Stimulated activated CD4-positive, alpha-beta T cell treated with anti-CD3 and anti-CD28 coated beads, Interleukin-12 subunit alpha, Interleukin-12 subunit beta, amount 100 ng/mL, for 24 hours (primary cell): ENCODE measurements at places on chromosomes 7 and 10.

DNA sequence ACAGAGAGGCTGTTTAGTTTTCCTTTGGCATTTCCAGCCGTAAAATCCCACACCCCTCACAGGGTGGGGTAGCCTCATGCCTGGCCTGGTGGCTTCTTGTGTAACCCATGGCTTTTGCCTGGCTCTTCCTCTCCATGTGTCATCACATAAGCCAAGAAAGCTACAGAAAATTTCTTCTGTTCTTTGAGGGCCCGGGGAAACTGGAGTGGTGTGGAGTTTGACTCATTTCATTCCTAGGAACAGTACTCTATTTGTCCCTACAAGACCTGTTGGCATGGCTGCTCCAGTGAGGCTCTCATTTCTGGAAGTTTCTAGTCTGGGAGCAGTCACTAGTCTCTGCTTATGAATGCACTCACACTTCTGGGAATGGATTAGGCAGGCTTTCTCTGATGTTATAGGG is 523.9 kb downstream of the SUGCT start:
- DNase-seq: no peak

GRCh38 chr10:23439452-23439960 is 631 bp downstream of the OTUD1 start:
- peak; percentile 28 for DNase-seq

DNA sequence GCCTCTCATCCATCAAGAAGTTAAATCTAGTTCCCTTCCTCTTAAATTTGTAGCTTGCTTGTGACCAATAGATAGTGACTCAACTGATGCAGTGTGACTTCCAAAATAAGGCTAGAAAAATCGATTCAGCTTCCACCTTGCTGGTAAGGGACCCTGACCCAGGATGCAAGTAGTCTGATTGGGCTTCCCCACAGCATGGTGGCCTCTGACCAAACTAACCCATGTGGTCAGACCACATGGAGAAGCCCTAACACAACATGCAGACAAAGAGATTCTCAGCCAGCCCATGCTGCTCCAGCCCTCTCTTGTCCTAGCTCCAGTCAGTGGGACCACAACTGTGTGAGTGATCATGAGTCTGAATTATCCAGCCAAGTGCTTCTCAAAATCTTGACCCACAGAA is 710.8 kb downstream of the MAGI2 start:
- no peak for DNase-seq

GRCh38 chr7:72217151-72217550 is 195.0 kb downstream of the CALN1 start:
- no peak for DNase-seq

- no peak for DNase-seq
Measured at GRCh38 chr7:126483972-126484371, 768.8 kb downstream of the GRM8 start.

DNA sequence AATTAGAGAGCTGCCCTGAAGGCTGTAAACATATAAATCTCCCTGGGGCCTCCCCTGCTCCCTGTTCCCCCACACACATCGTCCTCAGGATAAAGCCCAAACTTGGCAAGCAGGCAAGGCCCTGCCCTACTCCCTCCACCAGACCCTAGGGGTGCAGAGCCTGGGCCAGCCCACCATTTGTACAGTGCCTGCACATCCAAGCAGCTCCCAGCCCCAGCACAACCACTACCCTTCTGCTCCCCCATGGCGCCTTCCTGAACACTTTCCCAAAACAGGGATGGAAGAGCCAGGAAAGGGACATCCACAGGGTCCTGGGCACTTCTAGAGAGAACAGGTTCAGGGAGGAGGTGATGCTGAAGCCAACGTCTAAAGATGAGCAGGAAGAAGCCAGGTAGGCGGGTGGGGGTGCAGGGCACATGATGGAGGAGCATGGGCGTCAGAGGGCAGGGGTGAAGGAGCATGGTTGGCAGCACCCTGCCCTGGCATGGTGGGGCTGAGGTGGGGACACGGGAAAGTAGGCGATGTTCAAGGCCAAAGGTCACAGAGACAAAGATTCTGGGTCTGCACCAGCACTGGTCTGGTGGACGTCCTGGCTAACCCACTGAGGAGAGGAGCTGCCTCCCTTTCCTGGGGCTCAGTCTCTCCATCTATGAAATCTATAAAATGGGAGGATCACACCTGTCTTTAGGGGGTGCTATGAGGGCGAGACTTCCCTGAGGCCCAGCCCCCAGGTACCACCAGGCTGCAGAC is 140.6 kb downstream of the ARHGAP22 start:
- no peak for DNase-seq

- no peak for DNase-seq
Measured at GRCh38 chr7:98760201-98760651, 109.6 kb downstream of the TMEM130 start.

- no peak for DNase-seq
Measured at GRCh38 chr7:1946025-1946772, 276.1 kb downstream of the ELFN1 start.

DNA sequence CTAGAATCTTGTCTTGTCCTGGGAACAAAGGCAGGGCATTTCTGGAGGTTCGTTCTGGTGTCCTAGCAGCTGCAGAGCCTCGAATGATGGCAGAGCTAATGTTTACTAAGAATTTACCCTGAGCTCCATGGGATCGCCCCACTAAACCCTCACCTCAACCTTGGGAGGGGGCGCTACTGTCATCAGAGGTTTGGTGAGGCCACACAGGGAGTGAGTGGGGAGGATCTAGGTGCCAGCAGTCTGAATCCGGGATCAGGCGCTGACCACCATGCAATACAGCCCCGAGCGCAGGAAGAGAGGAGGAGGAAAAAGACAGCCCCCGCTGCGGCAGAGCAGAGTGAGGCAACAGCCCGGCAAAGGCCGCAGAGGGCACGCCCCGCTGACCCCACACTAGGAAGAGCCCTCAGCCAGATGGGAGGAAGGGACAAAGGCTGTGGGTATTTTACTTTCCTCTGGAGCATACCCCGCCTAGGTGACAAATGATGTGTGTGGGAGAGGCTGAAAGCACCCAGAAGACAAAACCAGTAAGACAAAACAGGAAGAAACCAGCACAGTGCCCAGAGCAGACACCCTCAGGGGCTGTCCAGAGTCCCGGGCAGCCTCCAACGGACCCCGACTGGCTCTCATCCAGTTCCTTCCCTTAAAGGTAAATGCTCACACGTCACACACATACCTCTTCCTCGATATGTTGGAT is 103.5 kb downstream of the FAM53B start:
- DNase-seq: no peak

DNA sequence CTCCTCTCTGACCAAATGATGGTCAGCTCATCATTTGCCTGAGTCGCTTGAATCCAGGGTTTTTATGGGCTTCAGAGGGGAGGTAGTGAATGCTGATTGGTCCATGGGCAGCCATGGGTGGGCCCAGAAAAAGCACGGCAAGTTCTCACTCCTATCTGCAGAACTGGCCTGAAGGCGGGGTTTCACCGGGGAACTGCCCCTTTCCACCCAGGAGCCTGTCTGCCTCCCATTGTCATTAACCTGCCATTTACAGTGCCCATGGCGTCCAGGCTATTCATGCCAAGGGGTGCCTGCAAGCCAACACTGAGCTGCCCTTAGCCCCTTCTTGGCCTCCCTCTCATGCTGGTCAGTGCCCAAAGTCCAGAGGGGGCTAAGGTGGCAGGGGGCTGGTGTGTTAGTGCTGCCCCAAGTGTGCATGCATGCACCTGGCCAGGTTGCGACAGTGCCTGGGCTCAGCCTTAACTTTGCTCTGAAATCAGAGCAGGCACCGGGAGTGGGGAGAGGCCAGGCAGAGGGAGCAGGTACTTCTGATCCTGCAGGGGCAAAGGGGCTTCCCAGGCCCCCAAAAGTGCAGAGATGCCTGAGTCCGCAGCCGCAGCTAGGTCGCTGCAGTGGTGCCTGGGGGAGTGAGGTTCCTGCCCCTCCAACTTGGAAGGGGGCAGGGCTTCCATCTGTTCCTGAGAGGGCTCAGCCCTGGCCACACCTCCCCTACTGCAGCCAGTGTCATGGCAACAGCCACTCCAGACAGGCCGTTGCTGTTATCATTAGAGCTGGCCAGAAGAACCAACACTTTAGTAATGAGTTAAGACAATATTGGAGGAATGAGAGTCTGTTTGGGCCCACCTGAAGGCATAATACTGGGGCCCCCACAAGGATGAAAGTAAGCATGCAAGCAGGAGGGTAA is 561.6 kb downstream of the GRM8 start:
- no peak for DNase-seq

DNA sequence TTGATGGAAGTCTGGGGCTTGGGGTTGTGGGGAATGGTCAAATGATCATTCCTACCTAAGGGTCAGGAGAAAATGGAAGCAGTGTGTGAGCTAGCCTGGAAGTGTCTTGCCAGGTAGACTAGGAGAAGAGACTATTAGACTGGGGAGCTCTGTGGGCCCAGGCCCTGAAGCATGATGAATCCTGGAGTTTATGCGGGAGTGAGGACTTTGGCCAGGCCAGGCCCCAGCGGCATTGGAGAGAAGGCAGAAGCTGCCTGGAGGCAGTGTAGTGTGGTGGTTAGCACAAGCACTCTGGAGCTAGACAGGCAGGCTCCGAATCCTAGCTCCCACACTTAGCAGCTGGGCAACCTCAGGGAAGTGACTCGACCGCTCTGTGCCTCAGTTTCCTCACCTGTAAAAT is 29.3 kb downstream of the ZMIZ1 start:
- no peak for DNase-seq

DNA sequence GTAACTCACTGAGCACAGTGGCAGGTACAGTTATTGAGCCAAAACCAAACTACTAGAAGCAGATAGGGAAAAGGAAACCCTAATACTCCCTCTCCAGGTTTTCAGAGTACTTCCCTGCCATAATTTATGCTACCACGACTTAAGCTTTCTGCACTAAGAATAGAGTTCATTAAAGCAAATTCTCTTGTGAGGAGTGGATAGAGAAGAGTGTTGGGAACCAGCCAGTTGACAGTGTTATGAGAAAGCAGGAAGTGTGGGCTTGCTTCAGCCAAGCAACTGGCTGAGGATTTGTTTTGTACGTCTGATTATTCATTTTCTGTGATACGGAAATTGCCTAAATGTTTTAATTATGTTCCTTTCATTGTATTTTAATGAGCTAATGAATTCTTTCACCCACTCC is 280.5 kb downstream of the KIF20B start:
- DNase-seq: no peak

GRCh38 chr7:35356495-35356894 is 102.6 kb upstream of the TBX20 start:
- DNase-seq: no peak

DNA sequence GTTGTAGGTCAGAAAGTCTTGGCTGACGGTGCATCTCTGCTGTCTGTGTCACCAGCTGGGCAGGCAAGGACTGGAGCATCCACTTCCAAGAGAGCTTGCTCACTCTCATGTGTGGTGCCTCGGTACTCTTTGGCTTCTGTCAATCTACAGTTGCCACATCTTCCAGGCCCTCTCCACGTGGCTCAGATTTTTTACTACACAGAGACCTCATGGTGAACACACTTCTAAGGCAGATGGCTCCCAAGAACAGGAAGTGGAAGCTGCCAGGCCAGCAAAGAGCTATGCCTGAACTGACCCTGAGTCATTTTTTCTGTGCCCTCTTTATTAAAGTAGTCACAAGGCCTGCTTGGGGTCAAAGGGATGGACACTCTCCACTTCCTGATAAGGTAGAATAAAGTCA is 351.5 kb upstream of the AUTS2 start:
- no peak for DNase-seq

- peak; percentile 8 for DNase-seq
Measured at GRCh38 chr10:50740293-50740648, 535 bp downstream of the ASAH2B start.

GRCh38 chr7:129368389-129368986 is 65.7 kb upstream of the STRIP2 start:
- DNase-seq: no peak

DNA sequence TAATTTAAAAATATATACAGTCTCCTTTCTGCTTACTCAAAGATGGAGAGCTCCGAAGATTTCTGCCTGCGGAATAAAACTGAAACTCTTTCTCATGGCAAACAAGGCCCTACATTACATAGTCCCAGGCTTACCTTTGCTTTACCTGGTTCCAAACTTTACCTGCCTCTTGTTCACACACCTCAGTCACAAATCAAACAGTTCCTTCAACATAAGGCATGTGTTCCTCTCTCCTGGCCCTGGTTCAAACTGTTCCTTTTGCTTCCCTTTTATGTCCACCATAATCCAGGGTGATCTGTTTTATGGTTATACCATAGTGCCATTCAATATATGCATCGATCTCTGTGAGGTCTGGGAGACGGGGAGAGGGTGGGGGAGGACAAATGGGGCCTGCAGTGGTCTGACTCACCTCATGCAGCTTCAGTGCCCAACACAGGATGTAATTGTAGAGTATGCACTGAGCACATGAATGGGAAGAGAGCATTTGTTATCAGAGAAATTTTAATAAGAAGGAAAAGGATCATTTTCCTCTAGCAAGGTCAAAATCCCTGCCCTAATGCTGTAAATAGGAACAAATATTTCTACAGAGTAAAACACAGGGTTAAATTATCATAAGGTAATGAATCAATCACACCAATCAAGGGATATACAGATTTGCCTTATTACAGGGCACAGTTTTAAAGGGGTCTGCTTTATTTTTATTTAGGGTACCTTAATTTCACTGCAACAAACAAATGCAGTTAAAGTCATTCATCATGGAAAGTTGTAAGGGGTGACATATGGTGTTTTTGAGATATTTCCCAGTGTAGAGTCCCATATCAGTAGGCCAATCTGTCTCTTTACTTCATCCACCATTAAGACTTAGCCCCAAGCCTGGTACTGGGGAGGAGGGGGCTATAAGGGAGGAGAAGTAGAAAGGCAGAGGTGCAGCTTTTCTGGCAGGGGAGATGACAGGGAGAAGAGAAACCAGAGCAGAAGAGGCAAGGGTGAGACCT is 88.8 kb upstream of the PDE1C start:
- DNase-seq: no peak

GRCh38 chr7:37352974-37353948 is 95.4 kb downstream of the ELMO1 start:
- no peak for DNase-seq
